ENCODE measurements at places on chromosomes 4 and X.

GRCh38 chr4:77959566-77960338 lies 97.1 kb downstream of the MRPL1 start:
- peak; percentile 71 for DNase-seq

DNA sequence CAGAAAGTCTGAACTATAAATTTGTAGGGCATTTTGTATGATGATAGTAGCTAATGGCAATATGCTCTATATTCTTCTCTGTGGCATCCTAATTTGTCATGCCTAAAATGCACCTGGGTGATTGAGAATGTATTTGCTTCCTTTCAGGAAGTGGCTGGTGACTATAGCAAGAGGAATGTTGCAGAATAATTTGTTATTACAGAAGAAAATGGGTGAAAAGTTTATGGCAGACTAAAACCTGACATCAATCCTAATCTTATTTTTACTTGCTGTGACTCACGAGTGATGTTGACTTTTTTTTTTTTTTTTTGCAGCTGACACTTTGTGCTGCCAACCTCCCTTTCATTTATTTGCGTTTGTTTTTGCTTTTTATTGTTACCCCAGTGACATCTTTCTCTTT lies 141.1 kb downstream of the MSL3 start:
- DNase-seq: no peak

GRCh38 chr4:675036-675882 lies 917 bp downstream of the MYL5 start:
- peak; percentile 17 for DNase-seq

DNA sequence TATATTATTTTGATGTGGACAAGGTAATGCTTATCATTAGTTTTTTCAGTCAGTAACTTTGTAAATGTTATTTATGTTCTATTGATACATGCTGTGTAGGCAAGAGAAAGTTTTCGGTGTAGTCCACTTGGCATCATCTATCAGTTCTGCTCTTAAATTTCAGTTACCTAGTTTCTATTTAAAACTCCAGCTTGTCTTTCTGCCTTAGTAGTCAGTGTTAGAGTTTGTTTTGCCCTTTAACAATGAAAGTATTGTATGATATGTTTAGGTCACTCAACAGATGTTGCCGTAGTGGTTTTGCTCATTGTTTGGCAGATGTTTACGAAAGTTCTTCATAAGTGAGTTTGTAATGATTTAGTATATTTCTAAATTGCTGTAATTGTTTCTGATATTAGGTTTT lies 34.9 kb upstream of the FHDC1 start:
- DNase-seq: peak; percentile 13

GRCh38 chrX:28225513-28225912 lies 244.3 kb upstream of the DCAF8L1 start:
- no peak for DNase-seq

- peak; percentile 79 for DNase-seq
Observed at GRCh38 chr4:123452616-123453015, 56.0 kb downstream of the SPRY1 start.

DNA sequence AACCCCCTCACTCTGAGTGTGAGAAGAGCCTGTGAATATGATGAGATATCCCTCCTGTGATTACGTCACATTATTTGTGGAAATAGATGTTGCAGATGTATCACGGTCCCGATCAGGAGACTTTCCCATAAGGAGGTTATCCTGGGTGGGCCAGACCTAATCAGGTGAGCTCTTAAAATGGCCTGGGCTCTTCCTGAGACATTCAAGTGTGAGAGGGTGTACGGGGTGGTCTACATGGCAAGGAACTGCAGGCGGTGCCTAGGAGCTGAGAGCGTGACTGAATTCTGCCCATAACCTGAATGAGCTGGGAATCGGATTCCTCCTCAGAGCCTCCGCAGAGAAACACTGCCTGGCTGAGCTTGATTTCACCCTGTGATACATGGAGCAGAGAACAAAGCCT lies 12.9 kb upstream of the CENPVL1 start:
- DNase-seq: no peak

DNA sequence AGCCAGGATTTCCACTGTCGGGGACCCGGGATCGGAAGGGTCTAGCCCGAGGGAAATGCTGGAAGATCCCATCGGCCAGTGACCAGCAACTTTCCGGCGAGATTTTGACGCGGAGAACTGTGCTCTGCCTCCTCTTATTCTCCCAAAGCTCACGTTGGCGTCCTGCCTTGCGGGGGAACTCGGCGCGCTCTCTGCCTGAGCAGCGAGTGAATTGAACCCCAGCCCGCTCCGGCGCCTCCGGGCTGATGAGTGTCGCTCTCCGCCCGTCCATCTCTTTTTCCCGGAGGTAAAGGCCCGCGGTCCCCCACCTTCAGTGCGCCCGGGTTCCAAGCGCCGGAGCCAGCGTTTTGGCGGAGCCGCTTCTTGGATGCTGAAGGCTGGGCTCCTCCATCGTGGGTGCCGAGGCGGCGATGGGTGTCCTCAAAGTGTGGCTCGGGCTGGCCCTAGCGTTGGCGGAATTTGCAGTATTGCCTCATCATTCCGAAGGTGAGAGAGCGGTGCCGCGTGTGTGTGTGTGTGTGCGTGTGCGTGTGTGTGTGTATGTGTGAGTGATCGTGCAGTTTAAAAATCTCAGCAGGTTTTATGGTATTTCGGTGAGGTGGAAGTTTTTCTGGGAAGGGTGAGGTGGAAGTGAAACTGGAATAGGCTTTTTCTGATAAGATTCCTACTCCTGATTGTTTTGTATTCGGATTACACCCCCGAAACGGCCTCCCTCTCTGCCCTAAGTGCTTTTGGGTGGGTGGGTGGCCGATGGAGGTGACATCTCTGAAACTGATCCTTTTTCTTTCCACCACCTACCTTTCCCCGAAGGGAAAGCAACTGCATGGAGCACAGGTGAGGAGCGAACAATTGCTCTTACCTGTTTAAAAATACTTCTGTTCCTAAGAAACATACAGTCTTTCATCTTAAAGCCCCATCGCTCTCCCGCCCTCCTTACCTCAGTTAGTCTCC lies 752 bp downstream of the FRAS1 start:
- peak; percentile 66 for DNase-seq

- no peak for DNase-seq
Observed at GRCh38 chr4:101724093-101724492, 66.4 kb upstream of the BANK1 start.

DNA sequence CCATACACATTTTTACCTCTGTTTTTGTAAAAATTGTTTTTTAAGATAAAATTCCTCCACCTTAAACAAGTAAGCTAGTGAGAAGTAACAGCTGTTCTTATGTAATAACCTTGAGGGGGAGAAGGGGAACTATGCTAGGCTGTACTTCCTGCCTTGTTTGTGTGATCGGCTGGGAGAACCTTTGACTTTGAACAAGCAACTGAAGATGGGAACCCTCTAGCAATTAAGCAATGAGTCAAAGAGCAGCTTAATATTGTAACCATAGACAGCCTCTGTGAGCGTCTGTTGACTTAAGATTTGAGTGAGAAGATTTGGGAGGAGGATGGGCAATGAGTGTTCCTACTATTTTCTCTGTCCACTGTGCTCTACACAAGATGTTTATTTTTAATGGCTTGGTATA lies 135.1 kb downstream of the SCLT1 start:
- no peak for DNase-seq

- DNase-seq: no peak
Observed at GRCh38 chr4:82352825-82353366, 20.9 kb downstream of the HNRNPD start.

- DNase-seq: no peak
Observed at GRCh38 chrX:81238166-81238565, 36.3 kb downstream of the SH3BGRL start.

DNA sequence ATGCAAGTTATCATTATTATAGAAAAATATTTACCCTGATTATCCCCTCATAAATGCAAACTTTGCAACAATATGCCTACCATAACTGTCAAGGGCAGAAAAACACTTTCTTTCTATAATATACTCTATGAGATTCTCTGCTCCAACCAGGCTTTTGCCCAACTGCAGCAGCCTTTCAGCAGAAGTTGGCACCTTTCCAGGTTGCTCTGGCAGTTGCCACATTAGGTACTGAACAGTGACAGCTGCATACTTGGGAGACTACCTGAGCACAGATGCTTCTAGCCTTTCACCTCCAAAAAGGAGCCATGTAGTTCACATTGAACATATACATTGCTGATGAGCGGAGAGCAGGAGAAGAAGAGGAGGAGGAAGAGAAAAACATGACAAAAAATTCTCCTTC lies 69.5 kb upstream of the BRWD3 start:
- peak; percentile 16 for DNase-seq

DNA sequence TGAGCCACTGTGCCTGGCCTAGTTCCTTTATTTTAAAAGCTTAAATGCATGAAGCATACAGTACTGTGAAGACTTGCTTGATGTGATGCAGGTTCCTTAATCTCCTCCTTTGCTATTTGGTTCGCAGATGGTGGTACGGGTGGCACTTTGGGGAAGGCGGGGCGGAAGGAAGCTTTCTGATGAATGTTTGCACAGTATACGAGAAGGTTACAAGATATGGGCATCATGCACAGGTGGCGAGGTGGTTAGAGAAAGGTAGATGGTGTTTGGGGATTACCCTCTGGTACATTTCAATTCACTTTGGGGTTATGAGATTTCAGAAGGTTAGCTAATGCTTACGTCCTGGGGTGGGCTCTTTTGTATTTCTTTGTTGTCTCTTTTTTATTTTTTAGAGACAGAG lies 17.2 kb downstream of the RHOH start:
- DNase-seq: no peak

GRCh38 chr4:2009651-2010233 lies 968 bp upstream of the NELFA start:
- DNase-seq: peak; percentile 65

DNA sequence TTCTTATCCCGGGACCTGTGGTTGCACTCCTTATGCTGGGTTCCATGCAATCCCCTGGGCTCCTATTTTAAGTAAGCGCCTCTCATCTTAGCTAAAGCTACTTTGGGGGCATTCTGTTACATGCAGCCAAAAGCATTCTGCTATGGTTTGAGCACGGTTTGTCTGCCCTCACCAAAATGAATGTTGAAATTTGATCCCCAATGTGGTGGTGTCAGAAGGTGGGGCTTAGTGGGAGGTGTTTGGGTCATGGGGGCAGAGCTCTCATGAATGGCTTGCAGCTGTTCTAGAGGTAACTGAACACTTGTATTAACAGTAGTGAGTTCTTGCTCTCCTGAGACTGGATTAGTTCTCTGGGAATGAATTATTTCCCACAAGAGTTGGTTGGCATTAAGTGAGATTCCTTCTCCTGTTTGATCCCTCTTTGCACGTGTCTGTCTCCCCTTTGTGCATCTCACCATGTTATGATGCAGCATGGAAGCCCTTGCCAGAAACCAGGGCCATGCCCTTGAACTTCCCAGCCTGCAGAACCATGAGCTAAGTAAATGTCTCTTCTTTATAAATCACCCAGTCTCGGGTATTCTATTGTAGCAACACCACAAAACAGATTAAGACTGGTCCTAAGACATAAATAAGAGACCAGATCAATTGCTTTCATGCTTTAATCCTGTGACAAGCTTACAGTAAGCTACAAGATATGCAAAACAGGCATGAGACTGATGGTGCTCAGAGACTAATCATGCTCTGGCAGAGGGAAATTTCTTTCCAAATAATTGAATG lies 141.8 kb downstream of the TSPAN5 start:
- DNase-seq: no peak

GRCh38 chrX:109773374-109773773 lies 40.3 kb upstream of the ACSL4 start:
- no peak for DNase-seq

- no peak for DNase-seq
Observed at GRCh38 chr4:122831515-122832196, 5.0 kb downstream of the FGF2 start.
